ENCODE measurements at places on chromosomes 3 and 15. TPM values are rescaled to one million over a fixed set of nuclear protein-coding genes. Genes with fewer than 3 reads are reported as not detected.

DNA sequence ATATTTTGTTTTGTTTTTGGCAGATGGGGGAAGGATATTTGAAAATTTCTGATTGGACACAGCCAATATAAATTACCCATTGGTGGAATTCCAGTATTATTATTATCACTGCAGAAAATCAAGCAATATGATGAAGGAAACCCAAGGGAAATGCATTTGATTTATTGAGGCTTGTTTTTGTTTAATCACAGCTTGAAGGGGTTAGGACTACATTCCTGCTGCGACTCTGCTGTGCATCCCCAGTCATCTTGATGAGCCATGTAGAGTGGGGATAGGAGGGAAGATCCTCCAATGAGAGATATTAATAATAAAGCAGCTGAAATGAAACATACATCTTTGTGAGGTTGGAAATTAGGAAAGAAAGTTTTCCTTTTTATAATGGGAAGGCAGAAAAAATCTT, 208.6 kb downstream of the GAP43 start:
- no peak overlapping the region for H3K4me3 ChIP-seq
- H3K27me3 ChIP-seq = no peaks in the 10 kb centered on the region
- H3K27ac ChIP-seq = no peak overlapping the region
- DNase-seq = no peak
- peaks cover 4% of the 10 kb centered on the region for H3K36me3 ChIP-seq
- H3K4me1 ChIP-seq = peaks cover 11% of the 10 kb centered on the region

DNA sequence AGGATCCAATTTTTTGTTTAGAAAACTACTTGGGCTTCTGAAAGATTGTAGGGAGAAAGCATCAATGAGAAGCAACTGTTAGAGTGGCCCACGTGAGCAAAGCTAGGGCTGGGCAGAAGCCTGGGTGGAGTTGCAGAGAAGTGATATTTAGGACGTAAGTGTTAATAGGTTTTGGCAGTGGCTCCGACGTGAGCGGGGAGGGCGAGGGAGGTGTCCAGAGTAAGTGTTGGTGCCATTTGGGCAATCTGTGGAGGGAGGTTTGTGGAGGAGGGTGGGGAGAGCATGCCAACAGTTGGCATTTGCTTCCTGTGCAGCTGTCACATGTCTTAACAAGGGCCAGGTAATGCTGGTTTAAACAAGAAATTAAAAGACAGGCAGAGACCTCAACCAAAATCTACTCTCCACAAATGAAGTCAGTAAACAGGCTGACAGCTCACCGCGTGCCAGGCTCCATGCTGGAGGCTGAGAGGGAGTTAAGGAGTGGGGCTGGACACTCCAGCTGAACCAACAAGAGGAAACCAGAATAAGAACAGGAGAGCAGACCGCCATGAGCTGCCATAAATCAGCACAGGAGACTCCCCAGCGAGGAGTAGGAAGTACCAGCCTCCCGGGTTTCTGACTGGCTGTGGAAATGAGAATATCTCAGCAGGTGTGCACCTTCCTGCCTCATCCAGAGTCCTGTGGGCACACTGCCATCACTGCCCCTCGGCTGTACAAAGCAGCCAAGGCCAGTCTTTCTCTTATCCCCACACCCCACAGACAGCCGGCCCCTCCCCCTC, 232.6 kb downstream of the ABHD5 start:
- peaks cover 5% of the 10 kb centered on the region for H3K4me1 ChIP-seq
- no peak for DNase-seq
- H3K27ac ChIP-seq = no peak overlapping the region
- H3K27me3 ChIP-seq = peaks cover 35% of the 10 kb centered on the region
- no peaks in the 10 kb centered on the region for H3K36me3 ChIP-seq

DNA sequence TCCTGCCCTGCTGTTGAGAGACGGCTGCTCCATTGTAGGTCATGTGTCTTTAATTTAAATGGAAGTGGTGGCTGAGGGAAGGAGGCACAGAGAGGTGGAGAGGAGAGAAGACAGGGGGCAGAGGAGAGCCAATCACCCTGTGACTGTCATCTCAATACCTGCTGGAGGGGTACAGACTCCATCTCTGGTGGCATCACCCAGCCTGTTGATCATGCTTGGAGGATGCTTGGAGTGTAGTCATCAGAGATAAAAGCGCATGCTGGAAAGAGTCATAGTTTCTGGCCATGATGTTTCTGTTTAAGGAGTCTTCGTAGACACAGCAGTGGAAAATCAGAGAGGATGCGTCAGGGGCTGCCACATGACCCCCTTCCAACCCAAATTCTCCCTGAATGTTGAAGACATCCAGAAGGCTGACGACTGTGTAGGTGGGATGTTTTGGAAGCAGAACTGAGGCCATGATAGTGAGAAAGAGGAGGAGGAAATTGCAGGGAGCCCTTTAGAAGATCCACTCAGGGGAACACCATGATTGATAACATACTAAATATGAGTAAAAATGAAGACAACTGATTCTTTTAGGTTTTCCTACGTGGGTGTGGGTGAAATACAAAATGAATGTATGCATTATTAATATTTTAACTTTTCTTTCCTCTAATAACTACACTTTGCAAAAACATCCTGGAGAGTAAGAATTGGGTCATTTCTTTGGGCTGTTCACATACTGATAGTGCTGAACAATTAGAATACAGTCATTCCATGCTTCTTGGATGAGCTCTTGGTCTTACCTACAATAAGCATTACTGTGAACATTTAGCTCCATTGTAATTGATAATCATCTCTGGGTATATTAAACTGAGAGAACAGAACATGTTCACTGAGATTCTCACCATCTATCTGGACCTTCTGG, 210.6 kb upstream of the ATP10A start:
- H3K27me3 ChIP-seq = peaks cover 5% of the 10 kb centered on the region
- no peaks in the 10 kb centered on the region for H3K36me3 ChIP-seq
- H3K27ac ChIP-seq = no peak overlapping the region
- no peak for DNase-seq
- no peaks in the 10 kb centered on the region for H3K4me1 ChIP-seq

DNA sequence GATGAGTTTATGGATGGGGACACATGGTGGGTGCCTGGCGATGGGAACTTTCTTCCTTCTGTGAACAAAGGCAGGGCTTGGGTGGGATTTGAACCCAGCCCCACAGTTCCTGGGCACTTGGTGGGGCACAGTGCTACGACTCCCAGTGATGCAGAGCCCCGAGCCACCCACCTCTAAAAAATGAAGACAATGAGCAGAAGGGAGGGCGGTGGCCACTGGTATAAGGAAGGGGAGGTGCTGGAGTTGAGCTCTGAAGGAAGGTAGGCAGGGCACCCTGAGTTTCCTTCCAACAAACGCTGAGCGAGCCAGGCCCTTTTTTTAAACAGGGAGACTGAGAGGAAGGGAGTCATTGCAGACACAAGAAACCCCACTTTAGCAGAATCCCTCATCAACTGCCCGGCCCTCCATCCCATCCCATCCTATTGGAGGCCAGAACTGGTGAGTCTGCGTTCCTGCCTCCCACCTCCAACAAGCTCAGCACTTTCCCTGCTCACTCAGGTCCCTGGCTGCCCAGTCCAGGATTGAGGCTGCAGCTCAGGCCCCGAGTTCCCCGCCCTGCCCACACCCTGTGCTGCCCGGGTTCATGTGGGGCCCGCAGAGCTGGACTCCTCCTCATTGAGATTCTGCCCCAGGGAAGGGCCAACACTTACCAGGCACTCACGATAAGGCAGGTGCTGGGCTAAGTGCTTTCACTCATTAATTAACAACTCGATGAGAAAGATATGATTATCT, 57.3 kb downstream of the LINGO1 start:
- H3K36me3 ChIP-seq = no peaks in the 10 kb centered on the region
- H3K4me3 ChIP-seq = no peak overlapping the region
- H3K27me3 ChIP-seq = peaks cover 3% of the 10 kb centered on the region
- H3K27ac ChIP-seq = no peak overlapping the region
- DNase-seq = no peak

LTF gene
- not detected for total RNA-seq

- H3K27ac ChIP-seq = no peak overlapping the region
- H3K4me1 ChIP-seq = no peaks in the 10 kb centered on the region
- DNase-seq = no peak
These were observed 617.0 kb upstream of the ROBO1 start for GRCh38 chr3:80384811-80385210.

DNA sequence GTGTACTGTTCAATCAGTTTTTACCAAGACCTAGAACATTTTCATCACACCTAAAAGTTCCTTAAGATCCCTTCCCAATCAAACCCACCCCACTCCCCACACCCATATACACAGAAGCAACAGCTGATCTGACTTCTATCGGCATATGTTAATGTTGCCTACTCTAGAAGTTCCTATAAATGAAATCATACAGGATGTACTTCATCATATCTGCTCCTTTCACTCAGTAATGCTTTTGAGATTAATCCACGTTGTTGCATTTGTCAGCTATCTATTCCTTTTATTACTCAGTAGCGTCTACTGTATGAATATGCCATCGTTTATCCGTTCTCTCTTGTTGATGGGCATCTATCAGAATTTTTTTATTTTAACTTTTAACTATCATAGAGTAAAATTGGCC, 14.3 kb upstream of the FILIP1L start:
- H3K36me3 ChIP-seq = no peaks in the 10 kb centered on the region
- DNase-seq = no peak
- H3K27ac ChIP-seq = no peak overlapping the region
- no peak overlapping the region for H3K4me3 ChIP-seq

GRCh38 chr3:156389449-156389950, 165.4 kb downstream of the SSR3 start:
- peaks cover 22% of the 10 kb centered on the region for H3K4me1 ChIP-seq
- no peaks in the 10 kb centered on the region for H3K36me3 ChIP-seq
- peaks cover 2% of the 10 kb centered on the region for H3K27me3 ChIP-seq
- H3K4me3 ChIP-seq = no peak overlapping the region
